ENCODE measurements at places on chromosomes 3 and 15. TPM values are rescaled to one million over a fixed set of nuclear protein-coding genes. Genes with fewer than 3 reads are reported as not detected.

Gene SRP14
- total RNA-seq, result 157 TPM

Gene PARP15
- total RNA-seq, result 8.7 TPM

Gene DLL4
- total RNA-seq, result 0.30 TPM

DNA sequence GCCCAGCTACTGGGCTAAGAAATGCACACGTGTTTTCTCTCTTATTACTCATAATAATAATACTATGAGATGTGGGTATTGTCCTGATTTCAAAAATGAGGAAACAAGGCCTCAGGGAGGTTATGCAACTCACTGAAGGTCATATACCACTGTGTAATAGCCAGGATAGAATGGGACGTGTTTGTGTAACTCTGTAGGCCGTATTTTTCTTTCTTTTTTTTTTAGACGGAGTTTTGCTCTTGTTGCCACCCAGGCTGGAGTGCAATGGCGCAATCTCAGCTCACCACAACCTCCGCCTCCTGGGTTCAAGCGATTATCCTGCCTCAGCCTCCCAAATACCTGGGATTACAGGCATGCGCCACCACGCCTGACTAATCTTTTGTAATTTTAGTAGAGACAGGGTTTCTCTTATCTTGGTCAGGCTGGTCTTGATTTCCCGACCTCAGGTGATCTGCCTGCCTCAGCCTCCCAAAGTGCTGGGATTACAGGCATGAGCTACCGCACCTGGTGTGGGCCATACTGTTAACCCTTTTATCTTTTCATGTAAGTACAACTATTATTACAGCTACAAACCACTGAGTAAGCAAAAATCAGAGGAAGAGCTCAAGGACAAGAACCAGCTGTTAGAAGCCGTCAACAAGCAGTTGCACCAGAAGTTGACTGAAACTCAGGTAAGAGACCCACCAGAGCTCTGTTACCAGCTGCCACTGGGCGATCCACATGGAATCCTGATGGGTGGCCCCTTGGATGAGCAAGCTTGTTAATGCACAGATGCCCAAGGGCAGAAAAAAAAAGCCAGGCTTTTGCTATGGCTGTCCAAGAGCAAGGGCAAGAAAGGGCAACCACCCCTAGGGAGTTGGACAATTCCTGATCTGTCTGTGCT, 6.7 kb downstream of the KNSTRN start:
- no peak for DNase-seq

- DNase-seq, result no peak
These were observed 20.9 kb downstream of the SYN2 start for GRCh38 chr3:12024959-12025570.

DNA sequence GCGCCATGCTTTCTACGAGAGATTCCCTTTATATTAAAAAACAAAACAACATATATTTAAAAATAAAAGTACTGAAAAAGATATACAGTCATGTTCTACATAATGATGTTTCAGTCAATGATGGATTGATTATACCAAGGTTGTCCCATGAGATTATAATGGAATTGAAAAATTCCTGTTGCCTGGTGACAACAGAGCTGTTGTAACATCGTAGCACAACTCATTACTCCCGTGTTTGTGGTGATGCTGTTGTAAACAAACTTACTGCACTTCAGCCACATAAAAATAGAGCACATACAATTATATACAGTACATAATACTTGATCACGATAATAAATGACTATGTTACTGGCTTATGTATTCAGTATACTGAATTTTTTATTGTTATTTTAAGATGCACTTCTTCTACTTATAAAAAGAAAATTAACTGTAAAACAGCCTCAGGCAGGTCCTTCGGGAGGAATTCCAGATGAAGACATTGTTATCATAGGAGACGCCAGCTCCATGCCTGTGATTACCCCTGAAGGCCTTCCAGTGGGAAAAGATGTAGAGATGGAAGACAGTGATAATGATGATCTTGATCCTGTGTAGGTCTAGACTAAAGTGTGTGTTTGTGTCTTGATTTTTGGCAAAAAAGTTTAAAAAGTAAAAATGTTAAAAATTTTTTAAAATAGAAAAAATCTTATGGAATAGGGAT, 11.7 kb downstream of the CCR1 start:
- DNase-seq, result no peak

DNA sequence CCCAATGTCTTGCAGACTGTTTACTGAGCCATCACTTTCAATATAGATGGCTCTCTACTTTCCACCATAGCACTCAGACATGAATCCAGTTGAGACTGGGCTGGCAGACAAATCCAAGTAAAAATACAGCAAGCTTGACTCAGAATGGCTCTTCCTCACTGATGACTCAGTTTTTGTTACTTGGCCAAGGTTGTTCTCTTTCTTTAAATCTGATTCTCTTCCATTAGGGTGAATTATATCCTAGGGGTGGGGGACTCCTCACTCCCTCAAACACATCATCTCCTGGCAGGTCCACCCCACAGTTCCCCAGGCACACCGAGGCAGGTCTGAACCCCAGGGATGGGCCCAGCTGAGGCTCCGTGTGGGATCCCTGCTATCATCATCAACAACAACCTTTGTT, 157.9 kb downstream of the MEX3B start:
- no peak for DNase-seq

DNA sequence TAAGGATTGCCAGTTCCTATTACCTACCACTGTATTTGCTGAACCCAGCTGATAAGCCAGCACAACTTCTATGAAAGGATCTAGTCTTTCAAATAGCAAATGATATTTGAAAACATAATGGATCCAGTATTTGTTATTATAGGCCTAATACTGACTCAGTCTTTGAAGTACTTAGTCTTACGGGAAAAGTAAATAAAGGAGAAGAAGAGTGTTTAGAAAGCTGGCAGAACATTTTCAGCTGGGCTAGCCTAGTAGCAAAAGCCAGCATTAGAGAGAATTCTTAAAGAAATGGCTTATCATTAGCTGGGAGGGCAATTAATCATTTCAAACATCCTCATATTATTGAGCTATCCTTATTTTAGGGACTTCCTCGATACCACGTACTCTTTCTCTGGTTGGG, 101.4 kb upstream of the GOLIM4 start:
- no peak for DNase-seq

DNA sequence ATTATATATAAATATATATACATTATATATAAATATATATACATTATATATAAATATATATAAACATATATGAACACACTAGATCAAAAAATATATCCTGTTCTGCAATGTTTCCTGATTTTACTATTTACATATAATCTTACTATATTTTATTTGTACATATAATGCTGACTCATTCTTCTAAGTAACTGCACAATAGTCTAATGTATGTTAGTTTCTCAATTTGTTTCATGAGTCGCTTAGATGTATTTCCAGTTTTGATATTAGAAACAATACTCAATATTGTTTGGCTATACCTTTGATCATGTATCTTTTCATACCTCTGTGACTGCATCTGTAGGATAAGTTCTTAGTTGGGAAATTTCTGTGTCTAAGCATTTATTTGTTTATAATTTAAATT, 669.9 kb upstream of the CCDC54 start:
- DNase-seq, result no peak

GRCh38 chr15:74235962-74236361, at the start of gene CCDC33:
CCDC33 (plus strand) TSS chr15:74236326; CDS start chr15:74236720, 394 bp downstream.
- no peak for DNase-seq

- DNase-seq, result no peak
These were observed 8.7 kb downstream of the U2SURP start for GRCh38 chr3:143010024-143010423.

GRCh38 chr3:100650651-100651619, 41.5 kb downstream of the ADGRG7 start:
- DNase-seq, result peak; percentile 44

DNA sequence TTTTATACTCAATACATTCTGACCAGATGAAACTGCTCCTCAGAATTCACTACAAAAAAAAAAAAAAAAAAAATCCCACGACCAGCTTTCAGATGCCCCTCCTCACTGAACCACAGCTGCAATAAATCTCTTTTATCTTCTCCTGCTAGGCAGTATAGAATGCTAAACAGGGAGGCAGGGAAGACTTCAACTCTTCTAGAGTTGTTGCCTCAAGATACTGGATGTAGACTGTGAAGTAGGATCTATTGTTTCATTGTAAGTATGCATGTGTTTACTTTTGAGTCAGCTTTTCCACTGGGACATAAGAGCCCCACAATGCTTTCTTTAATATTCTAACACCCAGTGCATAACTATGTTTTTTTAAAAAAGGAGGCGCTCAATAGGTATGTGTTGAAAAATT, 401.4 kb downstream of the TBL1XR1 start:
- DNase-seq, result no peak

DNA sequence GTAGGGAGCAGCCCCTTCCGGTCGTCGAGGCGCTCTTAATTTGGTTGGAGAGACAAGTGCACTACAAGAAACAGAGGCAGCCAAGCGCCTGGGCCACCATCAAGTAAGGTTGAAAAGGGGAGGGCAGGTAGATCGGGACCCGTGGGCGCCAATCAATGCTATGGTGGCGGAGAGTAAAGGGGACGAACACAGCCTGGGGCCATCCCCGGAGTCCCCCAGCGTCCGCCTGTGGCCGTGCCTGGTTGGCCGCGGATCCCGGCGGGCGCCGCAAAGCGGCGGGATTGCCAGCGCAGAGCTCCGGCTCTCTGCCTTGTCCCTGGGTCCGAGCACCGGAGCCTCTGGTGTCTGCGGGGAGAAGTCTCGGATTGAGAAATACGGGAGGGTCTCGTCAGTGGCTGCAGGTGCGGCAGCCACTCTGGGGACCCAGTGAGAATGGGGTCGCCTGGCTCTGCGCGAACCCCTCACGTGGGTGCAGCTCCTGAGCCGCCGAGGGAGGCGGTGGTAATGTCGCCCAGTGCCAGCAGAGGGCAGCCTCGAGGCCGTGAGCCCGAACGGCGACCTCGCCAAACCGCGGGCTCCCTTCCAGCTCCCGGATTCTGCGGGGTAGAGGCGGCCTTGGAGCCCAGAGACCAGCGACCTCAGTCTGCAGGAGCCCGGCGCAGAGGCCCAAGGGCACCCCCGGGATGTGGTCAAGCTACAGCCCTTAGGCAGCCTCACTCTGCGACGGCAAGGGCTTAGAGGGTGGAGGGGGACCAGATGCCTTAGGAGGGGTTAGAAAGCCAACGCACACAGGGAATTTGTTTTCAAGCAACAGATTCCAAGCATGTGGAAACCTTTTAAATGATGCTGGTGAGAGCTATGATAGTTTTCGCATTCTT, 10.8 kb downstream of the FOXL2 start:
- DNase-seq, result peak; percentile 84

Measured in activated CD4-positive, alpha-beta T cell treated with anti-CD3 and anti-CD28 coated beads for 36 hours (primary cell).